NCI-H1694 (cell line): ENCODE measurements at places on chromosomes 5 and 9.

- no peak for DNase-seq
Measured at GRCh38 chr9:116223926-116224325, 70.3 kb downstream of the PAPPA start.

DNA sequence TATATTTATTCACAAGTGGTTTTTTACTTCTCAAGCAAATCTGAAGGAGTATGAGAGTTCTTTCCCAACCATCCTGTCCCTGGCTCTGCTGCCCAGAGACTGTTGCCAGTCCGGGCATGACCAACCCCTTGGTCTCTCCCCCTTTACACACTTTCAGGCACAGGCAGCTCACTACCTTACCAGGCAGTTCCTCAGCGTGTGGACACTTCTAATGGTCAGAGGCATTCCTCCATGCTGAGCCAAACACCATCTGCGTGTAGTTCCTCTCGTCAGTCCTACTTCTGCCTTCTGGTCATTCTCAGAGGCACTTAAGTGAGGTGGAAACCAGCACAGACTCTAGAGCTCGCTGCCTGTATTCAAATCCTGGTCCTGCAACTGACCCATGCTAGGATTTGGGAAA, 56.1 kb downstream of the TSTD2 start:
- no peak for DNase-seq

DNA sequence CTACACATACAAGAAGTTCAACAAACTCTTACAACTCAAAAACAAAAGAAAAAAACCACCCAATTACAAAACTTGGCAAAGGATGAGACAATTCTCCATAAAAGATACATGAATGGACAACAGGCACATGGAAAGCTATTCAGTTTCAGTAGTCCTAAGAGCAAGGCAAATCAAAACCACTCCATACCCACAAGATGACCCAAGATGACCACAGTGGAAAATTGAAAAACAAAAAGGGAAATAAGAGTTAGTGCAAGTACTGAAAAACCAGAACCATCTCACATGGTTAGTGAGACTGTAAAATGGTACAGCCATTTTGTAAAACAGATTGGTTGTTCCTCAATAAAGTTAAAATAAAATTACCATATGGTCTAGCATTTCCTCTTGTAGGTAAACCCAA, 287.1 kb upstream of the CDH9 start:
- DNase-seq = no peak

DNA sequence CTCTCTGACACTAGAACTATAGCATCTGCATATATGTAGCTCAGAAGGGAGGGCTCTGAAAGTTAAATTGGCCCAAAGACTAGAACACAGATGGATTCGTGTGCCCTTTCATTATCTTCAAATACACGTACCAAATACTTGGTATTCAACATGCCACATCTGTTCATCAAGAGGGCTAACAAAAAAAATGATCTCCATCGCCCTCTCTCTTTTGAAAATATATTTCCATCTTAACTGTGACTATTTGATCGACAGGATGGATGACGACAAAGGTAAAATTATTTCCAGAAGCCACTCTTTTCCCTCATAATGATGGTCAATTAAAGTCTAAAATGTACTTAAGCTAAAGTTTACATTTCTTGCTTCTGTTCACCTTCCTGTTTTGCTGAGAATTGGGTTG, 77.0 kb downstream of the SEMA6A start:
- DNase-seq = no peak

DNA sequence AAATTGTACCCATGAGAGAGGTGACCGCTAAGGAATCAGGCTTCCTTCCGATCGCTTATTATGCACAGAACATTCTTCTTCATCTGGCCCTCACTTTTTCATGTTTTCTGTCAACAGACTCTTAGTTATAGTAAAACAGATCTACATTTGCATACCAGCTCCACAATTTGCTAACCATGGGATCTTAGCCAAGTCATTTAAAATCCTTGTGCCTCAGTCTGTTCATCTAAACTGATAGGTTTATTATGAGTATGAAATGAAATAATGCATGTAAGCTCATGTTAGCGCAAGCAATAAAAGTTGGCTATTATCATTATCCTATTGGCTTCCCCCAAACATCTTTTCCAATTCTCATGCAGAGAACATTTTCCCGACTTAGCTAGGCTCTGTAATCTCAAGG, 42.3 kb downstream of the FGF1 start:
- no peak for DNase-seq

DNA sequence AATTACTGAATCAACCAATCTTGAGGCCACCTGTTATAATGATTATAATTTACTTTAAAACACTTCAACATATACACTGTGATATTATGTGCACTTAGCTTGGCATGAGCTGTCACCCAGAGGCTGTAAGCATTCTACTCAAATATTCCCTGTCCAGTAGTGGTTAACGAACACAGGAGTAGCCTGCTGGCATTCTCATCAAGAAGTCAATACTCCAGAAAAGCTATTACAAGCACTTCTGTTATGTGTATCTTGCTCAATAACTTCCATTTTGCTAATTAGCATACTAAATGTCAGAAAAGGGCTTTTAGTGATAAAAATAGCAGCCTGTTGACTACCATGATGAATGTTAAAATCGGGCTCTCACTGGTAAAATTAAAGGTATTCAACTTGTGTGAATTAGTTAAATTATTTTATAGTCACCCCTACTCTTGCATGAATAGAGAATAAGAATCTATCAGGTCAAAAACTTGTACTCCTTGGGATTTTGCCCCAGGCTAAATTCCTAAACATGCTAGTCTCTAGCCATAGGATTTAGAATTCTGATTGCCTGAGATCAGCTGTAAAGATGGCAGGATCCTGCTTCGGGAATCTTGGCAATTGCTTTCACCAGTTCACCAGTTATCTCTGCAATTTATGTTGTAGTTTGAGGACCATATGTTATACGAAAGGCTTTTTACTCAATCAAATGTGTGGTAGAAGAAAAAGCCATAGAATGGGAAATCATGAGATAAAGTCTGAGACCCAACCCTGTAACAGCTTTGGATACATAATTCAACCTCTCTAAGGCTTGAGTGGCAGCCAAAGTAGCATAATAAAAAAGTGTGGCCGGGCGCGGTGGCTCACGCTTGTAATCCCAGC, 43.4 kb upstream of the PAM start:
- DNase-seq = no peak

DNA sequence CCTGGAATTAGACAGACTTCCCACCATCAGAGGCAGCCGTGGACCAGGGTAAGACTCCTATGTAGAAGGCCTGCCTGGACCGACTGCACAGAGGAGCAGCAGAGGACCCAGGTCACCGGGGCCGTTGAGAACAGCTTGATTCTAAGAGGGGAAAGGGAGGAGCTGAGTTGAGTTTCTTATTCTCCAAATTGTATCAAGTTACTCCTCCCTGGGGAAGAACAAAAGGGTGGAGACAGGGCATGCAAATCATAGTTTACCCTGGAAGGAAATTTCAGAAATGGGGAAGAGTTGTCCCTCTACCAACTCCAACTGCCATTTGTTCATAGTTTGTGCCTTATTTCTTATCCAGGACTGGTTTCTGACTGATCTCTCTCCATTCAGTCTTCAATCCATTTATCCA, 20.9 kb upstream of the SLC31A2 start:
- DNase-seq = no peak

GRCh38 chr5:44795496-44795895, 13.3 kb upstream of the MRPS30 start:
- no peak for DNase-seq

DNA sequence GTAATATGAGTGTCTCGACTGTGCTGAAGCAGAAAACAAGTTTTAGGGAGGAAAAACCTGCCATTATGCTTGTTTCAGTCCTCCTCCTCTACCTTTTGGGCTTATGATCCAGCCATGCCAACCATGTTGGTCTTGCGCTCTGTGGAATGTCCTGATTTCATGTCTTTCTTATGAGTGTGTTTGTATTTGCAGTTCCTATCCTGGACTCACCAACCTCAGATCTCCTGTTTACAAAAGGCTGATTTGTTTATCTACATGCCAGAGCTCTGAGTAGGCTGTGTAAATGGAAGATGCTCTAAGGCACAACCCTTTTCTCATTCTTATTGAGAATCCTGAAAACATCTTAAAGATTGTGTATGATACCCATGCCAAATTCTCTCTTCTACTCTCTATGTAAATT, 138.6 kb downstream of the ARHGEF28 start:
- no peak for DNase-seq

- no peak for DNase-seq
Measured at GRCh38 chr9:18319918-18320445, 154.0 kb upstream of the ADAMTSL1 start.

- DNase-seq = no peak
Measured at GRCh38 chr9:104944356-104944755, 16.4 kb upstream of the ABCA1 start.

DNA sequence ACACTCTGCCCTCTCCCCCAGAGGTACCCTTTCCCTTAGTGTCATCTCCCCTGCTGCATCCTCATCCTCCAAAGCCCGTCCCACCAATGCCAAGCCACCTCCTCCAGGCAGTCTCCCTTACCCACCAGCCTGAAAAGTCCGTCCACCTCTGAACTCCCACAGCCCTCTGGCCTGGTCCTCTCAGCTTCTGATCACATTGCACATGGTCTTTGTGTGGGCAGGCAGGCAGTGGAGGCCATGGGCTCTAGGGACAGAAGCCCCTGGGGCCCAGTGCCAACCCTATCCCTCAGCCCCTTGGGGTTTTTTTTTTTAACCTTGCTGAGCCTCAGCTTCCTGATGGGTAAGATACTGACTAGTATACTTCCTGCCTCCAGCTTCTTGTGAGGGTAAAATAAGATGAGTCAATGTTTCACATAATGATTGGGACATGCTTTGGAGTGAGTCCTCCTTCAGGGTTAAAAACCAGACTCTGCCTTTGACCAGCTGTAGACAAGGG, 19.4 kb downstream of the CSF1R start:
- no peak for DNase-seq

DNA sequence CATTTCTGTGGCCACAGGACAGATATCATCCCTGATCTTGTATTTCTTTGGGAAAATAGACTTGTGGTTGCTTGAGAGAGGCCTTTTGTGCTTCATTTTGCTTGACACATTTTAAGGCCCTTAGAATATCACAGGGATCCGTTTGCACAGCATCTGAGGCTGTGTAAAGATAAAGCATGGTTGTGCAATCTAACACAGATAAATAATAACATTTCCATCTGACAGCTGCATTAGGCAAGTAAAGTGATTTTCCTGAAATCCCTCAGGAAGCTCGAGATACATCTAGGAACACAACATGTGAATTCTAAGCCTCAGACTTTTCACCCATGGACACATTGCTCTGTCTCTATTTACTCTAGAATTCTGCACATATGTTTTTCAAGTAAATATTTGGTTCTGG, 212.8 kb upstream of the ADAMTSL1 start:
- no peak for DNase-seq

DNA sequence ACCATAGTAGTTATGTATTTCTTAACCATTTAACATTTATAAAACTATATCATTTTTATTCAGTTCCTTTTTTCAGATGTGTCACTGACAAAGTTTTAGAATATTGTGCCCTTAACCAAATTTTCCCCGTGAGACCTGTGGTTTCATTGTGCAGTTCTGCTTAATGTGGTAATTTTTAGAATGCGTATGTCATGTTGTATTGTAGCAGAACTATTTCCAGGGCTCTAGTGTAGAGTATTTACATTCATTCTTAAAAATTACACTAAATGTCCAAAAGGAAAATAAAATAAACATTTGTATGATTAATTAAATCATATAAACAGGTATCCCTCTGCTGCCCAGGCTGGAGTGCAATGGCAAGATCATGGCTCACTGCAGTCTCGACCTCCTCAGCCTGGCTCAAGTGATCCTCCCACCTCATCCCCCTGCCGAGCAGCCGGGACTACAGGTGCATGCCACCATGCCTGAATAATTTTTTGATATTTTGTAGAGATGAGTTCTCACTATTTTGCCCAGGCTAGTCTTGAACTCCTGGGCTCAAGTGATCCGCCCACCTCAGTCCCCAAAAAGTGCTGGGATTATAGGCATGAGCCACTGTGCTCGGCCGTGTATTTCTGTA, 15.4 kb downstream of the SERINC5 start:
- DNase-seq = no peak

DNA sequence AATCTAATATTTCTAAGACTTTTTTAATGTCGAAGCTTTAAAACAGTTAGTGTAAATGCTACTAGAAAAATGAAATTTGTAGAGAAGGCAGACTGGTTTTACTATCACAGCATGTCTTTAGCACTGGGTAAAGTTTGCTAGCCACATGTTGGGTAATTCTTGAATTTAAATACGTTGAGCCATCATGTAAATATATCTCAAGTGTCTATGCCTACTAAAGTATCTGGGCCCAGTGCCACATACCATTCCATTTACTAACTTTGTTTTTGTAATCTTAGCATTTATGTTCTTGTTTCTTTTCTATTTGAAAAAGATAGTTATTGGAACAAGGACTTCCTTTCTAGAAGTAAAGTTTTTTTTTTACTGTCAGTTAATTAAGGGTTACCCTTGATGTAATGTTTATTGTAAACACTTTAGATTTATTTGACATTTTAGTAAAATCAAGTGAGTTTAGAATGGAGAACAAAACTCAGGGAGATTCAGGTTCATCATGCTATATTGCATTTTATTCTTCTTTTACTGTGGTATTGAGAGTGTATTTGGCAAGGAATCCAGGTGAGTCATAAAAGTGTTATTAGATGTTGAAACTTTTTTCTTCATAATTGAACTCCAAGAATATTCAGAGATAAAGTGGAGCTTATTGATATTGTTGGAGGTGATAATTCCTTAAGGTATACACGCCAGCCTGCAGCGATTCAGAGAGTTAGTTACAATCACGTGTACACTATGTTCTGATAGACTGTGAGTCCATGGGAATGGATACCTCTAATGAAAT, 182.4 kb downstream of the CCDC171 start:
- no peak for DNase-seq

- DNase-seq = no peak
Measured at GRCh38 chr5:59051951-59052350, 469.1 kb downstream of the RAB3C start.

DNA sequence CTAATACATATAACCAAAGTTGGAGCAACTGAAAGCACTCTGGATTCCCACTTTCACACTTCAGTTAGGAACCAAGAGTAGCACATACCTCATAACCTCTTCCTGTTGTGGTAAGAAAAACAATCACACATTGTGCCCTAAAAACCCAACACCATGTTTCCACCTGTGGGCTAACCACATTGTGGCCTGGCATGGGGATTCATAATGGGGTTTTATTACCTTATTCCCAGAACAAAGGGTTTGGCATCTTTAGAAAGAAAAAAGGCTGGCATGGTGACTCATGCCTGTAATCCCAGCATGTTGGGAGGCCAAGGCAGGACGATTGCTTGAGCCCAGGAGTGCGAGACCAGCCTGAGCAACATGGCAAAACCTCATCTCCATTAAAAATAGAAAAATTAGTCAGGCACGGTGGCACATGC, 60.6 kb downstream of the HSD17B3 start:
- no peak for DNase-seq

- DNase-seq = no peak
Measured at GRCh38 chr5:3237276-3237868, 358.3 kb upstream of the IRX1 start.

- DNase-seq = no peak
Measured at GRCh38 chr9:123997665-123998277, 13.8 kb upstream of the LHX2 start.

- DNase-seq = no peak
Measured at GRCh38 chr5:173451031-173451430, 122.8 kb upstream of the STC2 start.
